NCI-H446 (cell line): ENCODE measurements at places on chromosomes 2 and 18.

GRCh38 chr2:134911400-134911785, 7.2 kb upstream of the CCNT2 start:
- no peak for DNase-seq

DNA sequence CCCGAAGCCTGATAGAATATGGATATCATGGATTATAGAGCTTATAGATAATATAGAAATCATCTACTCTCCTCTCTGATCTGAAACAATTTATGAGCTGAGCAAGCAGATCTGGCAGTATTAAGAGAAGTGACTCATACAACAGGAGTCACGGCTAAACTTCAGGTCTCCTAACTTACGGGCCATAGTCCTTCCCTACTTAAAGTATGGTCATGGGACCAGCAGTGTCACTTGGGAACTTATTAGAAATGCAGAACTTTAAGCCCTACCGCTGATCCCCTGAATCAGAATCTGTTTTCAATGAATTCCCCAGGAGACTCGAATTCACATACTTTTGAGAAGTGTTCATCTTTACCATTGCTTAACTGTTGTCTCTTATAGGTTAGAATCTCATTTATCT, 195.7 kb upstream of the FANCL start:
- no peak for DNase-seq

- no peak for DNase-seq
These were observed 67.6 kb upstream of the FAM124B start for GRCh38 chr2:224469374-224469964.

DNA sequence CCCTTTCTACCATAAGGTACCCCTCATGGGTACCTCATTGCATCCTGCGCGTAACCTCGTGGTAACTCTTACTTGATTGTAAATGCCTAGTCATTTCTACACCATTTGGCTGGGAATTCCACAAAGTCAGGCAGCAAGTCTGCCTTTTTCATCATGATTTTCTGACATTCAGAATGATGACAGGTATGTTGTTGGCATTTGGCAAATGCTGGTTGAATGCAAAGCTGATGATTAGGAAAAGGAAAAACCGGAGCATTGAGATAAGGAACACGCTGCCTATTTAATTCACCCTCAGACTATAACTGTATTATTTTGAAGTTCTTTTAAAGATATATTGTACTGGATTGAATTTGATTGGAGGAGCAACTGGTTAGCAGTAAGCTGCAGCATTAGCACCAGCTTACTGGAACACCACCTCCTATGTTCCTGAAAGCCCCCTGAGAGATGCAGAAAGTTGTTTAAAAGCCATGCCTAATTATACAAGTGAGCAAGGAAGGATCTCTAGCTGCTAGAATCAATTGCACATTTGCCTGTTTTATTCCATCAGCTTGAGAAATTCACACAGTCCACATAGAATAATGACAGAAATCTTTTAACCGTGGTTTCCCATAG, 520.1 kb downstream of the LRP1B start:
- DNase-seq: no peak

GRCh38 chr2:188391354-188391753, 99.7 kb downstream of the GULP1 start:
- no peak for DNase-seq

- no peak for DNase-seq
These were observed 89.2 kb downstream of the DOCK10 start for GRCh38 chr2:224952936-224953657.

DNA sequence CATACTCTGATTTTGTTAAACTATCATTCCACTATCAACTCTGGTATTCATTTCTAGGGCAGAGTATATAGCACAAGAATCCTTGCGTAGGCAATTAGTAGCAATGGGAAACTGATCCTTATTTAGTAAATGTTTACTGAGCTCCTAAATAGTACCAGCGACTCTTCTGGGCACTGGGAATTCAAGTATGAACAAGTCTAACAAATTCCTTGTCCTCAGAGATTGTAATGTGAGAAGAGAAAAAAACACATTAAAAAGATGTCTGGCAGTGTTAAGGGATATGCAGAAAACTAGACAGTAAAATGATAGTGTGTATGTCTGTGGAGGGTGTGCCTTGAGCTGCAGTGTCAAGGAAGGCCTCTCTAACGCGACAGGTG, 721 bp downstream of the METTL5 start:
- DNase-seq: no peak

GRCh38 chr2:38702413-38702812, 36.5 kb downstream of the GALM start:
- no peak for DNase-seq

GRCh38 chr18:2656981-2657512, 1.5 kb downstream of the SMCHD1 start:
- DNase-seq: no peak

- DNase-seq: no peak
These were observed 33.4 kb downstream of the USP14 start for GRCh38 chr18:191725-192124.

- no peak for DNase-seq
These were observed 42.8 kb downstream of the ESCO1 start for GRCh38 chr18:21557607-21558253.

GRCh38 chr2:171176516-171176915, 15.8 kb upstream of the TLK1 start:
- DNase-seq: no peak

DNA sequence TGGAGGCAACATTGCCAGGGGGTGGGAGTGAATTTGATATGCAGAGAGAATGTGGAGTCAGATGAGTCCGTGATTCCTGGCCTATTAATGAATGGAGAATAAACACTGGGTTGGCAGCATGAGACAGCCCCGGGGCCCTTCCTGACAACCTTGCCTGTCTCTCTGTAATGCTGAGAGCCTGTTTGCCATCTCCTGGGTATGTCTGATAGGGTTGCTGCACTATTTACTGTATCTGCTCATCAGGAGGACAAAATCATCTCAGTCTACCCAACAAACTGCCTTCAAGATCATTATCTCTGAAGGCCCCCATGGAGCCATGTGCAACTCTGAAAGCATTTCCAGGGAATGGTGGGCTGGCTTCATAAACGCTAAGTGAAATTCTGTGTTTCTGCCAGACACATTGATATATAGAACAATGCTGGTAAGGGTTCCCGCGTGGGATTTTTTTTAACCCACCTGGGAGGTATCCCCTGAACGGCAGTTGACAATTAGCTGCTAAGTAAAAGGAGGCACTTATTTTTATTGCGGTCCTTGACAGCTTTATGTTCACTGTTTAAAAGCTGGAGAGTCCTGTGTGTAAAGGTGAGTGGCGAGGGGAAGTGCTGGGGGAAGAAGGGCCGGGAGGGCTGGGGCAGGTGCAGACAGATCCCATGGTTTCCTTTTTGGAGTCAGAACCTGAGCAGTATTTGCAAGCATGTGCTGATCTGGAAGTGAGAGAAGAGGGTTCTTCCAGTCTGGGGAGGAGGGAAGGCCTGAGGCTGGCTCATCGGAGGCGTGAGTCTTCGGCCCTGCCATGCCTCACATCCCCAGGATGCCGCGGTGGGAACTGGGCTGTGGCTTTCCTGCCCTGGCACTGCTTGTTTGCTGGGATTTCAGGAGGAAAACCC, 64.8 kb downstream of the ARHGAP25 start:
- DNase-seq: no peak

GRCh38 chr2:149119368-149119767, 80.9 kb downstream of the LYPD6B start:
- no peak for DNase-seq

DNA sequence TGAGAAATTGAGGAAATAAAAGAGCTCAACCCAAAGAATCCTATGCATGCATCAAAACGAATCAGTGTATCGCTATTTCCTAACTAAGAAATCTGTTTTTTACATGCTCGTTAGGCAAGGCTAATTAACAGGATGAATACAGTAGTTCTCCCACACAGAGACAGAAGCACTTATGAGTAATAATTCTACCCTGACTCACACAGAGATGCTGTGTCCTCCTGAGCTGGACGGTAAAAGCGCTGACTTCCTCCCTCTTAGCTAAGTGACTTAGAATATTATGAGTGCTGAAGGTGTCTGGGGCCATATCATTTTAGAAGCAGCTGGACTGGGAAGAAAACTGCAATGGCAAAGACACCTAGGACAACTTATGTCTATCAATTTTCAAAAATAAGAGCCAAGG, 18.5 kb downstream of the PLEKHM3 start:
- no peak for DNase-seq

DNA sequence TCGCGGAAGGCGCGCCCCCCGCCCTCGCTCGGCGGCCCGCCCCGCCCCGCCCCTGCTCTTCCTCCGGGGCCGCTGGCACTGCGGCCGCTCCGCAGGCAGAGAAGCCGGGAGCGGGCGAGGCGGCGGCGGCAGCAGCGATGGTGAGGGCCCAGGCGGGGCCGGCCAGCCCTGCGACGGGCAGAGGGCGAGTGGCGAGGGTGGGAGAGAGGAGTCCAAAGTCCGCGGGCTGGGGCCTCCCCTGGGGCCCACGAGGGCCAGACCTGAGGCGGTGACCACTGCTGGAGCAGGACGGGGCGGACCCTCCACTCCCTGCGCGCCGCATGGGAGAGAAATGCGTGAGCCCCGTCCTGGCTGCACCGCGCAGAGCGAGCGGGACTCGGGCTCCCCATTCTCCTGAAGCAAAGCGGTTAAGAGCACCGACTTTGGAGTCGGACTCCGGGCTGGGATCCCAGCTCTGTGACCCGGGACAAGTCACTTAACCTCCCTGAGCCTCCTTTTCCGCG, at the start of gene VAMP5:
Gene VAMP5 (plus strand): TSS at position 78 of the 503 bp plus-strand sequence. CDS start 60 bp downstream, at position 138.
- DNase-seq: no peak

- no peak for DNase-seq
These were observed 83.8 kb upstream of the ACVR2A start for GRCh38 chr2:147760984-147761383.

GRCh38 chr2:204744506-204744905, 199.2 kb downstream of the PARD3B start:
- DNase-seq: no peak
